ENCODE measurements at places on chromosomes 11 and 22.

DNA sequence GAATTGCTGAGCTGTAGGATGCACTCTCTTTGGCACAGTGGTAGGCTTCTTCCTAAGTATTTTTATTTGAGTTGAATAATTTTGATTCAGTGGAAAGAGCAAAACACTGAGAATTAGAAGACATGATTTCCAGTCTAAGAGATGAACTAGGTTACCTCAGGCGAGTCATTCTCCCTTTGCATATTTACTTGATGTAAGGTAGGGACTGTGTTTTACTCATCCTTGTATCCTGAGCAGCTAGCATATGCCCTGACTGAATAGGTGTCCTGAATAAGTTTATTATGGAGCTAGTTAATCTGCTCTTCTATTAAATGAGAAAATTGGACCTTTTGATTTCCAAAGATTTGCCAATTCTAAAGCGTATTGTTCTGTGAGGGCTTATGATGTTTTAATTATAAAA is 50.7 kb downstream of the STIM1 start:
- DNase-seq, result no peak

GRCh38 chr11:120241277-120241676 is 1.3 kb downstream of the POU2F3 start:
- DNase-seq, result no peak

DNA sequence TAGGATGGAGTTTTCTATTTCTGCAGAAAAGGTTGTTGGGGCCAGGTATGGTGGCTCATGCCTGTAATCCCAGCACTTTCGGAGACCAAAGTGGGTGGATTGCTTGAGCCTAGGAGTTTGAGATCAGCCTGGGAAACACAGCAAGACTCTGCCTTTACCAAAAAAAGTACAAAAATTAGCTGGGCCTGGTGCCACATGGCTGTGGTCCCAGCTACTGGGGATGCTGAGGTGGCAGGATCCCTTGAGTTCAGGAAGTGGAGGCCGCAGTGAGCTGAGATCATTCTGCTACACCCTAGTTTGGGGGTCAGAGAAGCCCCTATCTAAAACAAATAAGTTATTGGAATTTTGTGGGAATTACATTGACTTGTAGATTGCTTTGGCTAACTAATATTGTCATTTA is 71.7 kb downstream of the FDX1 start:
- no peak for DNase-seq

DNA sequence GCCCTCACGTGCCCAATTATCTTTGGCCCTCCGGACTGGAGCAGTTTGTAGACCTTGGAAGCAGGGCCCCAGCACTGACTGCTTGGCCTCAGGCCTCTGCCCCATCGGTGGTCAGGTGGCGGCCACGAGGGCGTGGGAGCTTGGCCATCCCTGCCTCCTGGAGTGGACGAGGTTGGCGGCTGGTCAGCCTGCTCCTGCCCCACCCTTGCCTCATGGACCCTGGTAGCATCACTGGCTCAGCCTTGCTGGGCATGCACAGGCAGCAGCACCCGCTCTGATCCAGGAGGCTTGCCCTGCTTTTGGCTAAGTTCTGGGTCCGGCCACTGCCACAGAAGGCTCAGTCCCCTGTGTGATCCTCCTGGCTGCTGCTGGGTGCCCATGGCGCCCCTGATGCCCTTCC is 4.1 kb downstream of the KRTAP5-3 start:
- no peak for DNase-seq

DNA sequence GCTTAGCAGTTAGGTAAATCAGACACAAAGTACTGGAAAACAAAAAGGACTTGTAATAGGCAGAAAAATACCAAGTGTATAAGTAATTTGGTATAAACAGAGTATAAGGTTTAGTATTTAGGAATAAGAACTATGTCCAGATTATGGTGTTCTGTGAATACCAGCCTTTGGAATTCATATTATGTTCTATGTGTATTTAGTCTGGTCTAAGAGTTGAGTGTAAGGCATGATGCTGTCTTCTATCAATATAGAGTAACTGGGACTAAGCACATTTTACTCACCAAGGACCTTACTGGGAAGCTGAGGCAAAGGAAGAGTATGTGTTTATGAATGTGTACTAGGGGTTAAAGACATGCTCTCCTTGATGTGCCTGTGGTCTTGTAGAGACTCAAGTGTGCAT is 9.5 kb downstream of the SDHD start:
- DNase-seq, result no peak
